ENCODE measurements at places on chromosomes 12 and 14. TPM values are rescaled to one million over a fixed set of nuclear protein-coding genes. Genes with fewer than 3 reads are reported as not detected.

DNA sequence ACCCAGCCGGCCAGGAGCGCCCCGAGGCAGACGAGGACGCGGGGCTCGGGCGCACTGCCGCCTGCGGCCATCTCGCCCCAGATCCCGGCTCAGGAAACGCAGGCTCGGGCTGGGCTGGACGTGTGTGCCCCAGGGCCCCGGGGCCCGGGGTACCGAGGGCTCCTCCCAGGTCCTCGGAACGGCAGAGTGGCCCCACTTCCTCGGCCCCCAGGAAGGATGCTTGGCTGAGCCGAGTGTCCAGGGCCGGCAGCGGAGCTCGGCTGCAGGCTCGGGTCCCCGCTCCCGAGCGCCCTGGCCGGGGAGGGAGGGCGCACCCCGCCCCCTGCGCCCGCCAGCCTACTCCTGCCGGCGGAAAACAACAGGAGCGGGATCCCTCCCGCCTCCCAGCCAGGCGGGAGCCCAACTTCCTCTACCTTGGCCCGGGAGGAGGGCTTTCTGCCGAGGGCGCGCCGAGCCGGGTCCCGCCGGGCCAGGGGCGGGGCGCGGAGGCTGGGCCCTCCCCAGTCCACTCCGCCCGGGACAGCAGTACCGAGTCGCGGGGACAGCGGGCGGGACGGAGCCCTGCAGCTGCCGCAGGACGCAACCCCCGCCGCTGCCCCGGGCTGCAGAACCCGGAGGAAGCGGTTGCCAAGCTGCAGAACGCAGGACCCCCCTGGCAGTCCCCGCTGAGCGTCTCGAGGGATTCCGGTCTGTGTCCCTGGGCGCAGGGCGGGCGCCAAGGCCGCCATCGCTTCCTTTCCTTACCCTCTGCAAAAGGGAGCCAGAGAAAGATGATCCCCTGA lies at the start of gene VSIG10:
VSIG10 (minus strand) TSS at position 411 of the 782 bp plus-strand sequence; CDS start at position 71, 340 bp downstream.
- peak; percentile 91 for DNase-seq

DNA sequence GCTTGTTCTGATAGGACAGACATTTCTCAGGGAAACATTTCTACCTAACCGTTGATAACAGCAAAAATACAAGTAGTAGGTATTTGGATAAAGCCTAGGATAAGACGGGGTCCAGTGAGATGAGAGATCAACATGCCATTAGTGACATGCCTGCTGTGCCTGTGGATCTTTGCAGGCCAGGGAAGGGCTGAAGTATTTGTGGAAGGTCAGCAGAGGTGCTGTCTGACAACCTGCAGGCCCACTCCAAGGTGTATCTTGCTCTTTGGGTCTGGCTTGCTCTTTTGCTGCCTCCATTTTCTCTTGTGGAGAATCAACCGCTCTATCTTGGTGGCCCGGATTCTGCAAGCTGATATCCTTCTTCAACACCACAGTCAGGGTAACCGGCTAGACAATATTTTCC lies 46.7 kb downstream of the MSRB3 start:
- no peak for DNase-seq

DNA sequence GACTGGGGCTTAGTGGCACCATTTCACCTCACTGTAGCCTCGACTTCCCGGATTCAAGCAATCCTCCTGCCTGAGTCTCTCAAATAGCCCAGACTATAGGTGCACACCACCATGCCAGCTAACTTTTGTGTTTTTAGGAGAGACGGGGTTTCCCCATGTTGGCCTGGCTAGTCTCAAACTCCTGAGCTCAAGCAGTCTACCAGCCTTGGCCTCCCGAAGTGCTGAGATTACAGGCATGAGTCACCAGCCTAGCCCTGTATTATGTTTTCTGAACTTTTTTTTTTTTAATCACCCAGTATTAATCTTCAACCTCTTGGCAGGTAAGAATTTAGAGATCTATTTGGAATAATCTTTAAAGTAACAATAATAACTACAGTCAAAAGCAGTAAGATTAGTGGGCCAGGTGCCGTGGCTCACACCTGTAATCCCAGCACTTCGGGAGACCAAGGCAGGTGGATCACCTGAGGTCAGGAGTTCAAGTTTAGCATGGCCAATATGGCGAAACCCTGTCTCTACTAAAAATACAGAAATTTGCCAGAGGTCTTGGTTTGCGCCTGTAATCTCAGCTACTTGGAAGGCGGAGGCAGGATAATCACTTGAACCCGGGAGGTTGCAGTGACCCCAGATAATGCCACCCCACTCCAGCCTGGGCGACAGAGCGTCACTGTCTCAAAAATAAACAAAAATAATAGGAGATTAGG lies 8.6 kb downstream of the NANOG start:
- no peak for DNase-seq

GRCh38 chr12:85329913-85330312 lies 49.9 kb downstream of the ALX1 start:
- DNase-seq, result no peak

DNA sequence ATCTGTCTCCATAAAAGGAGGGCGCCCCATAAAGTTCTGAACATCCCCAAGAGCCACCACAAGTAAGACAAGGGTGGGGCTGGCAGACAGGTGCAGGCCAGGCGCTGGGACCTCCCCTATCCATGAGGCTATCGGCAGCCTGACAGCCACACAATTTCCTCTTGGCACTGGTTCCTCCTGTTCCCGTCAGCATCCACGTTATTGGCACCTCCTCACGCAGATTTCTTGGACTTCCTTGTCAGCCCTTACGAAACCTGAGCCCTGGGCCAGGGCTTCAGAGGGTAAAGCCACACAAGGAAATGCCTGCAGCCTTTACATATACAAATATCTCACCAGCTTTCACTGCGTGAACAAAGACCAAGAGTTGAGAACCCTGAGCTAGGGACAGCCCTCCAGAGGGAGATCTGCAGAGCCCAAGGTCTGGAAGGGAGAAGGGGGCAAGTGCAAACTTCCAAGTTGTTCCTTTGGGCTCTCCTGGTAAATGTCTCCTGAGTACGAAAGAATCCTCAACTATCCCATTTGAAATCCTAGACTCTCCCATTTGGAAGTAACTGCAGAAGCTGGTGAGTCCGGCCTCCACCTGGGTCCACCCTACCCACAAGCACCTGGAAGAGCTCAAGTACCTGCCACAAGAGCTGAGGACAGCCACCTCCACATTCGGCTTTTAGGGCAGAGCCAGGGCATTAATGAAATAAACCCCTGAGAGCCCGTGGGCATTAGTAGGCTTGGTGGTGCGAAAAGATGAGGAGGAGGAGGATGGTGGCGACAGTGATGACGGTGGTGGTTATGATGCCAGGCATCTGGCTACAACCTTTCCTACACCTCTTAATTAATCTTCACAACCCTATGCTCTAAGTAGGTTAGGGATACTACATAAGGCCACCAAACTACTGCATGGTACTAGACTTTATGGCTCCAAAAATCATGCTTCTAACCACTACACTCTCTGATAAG lies 5.5 kb upstream of the TC2N start:
- peak; percentile 87 for DNase-seq

- no peak for DNase-seq
Observed at GRCh38 chr12:116694653-116695463, 43.0 kb downstream of the SPRING1 start.

DNA sequence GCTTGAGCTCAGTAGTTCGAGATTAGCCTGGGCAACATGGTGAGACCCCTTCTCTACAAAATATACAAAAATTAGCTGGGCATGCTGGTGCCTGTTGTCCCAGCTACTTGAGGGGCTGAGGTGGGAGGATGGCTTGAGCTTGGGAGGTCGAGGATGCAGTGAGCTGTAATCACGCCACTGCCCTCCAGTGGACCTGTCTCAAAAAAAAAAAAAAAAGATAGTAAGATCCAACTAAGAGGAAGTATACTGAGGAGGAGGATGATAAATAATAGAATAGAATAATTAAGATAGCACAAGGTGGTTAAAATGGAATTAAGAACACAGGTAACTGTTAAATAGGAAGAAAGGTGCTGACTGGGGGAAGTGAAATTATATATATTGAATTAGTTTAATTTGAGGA lies 37.0 kb upstream of the BAZ1A start:
- DNase-seq, result no peak

DNA sequence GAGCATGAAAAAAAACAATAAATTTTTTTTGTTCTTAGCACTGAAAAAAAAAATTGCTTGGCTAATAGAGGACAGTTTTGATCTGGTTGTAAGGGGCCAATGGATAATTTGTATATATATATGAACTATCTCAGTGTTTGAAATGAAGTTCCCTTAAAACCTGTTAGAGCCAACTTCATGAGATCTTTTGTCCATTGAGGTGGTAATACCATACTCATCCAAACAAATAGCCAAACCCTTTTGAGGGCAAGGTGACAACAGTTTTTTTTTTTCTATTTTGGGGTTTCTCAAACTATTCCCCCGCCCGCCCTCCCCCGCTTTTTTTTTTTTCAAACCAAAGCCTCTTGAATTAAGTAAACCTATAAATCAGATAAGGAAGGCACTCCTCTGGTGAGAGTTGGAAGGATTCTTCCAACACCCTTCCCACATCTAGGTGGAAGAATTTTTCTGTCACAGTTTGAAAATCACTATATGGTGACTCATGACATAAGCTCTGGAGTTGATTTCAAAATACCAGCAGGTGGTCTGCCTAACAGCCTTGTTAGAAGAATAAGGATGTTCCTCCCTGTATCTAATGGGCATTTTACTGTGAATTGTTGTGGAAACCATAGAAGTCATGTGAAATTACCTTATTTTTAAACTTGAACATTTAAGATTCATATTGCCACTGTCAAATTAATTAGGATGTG lies 10.2 kb downstream of the ARHGAP5 start:
- DNase-seq, result no peak

- DNase-seq, result no peak
Observed at GRCh38 chr12:49263400-49263763, 1.5 kb upstream of the TUBA1C start.

GRCh38 chr12:48615681-48616080 lies 45.8 kb upstream of the LALBA start:
- DNase-seq, result no peak

DNA sequence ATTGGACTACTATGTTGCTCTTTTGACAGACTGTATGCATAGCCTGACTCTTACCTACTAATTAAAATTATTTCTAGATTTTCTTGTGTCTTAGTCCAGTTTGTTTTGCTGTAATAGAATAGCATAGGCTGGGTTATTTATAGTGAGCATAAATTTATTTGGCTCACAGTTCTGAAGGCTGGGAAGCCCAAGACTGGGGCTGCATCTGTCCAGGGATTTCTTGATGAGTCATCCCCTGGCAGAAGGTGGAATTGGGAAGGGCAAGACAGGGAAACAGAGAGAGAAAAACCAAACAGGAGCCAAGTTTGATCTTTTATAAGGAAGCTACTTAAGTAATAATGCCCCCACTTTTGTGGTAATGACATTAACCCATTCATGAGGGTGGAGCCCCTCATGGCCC lies 759.2 kb upstream of the LRFN5 start:
- no peak for DNase-seq

GRCh38 chr14:73776194-73776537 lies 62.0 kb upstream of the PNMA1 start:
- peak; percentile 59 for DNase-seq

DNA sequence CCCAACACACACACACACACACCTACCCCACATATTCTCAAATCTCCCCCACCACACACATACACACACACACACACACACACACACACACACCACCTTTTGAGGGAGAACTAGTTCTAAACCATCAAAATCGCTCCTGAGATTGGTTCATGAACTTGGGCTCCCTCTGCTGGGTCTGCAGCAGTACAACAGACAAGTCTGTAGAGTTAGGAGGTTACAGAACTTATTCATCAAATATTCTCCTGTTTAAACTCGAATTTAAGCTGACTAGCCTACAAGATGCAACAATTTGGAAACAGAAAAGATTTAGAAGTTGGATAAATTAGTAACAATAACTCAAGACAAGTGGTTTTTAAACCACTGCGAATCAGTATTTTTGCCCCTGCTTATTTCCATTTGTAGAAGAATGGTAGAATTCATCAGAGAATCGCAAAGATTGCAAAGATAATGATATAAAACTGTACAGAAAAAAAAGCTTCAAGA lies 136.4 kb upstream of the USP15 start:
- DNase-seq, result no peak

DNA sequence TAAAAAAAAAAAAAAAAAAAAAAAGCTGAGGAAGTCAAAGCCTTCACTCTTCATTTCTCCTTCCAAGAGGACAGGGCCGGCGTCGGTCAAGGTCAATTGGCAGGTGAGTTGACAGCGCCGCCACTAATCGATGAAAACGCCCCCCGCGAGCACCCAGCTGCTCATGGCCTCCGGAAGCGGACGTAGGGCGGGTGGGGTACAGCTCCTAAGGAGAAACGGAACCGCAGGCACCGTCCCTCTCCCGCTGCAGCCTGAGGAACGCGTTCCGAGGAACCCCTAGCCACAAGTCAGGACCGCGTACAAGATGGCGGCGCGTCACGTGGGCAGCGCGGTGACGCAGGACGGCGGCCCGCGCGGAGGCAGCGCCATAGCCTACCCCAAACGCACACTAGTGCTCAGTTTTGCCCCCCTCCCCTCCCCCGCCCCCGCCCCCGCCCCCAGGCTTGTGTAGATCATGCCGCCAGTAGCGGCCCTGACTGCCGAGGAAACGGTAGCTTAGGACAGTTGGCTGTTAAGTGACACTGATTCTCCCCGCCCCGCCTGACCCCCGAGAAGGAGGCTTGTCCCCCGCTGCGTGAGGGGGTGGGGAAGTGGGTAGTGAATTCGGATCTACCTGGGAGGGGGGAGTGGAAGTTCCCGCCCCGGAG lies at the start of gene ATF1:
ATF1 (plus strand) TSS at position 463 of the 647 bp plus-strand sequence. CDS start 16,045 bp downstream, outside the sequence.
- DNase-seq, result peak; percentile 96

- DNase-seq, result peak; percentile 74
Observed at GRCh38 chr14:24806061-24806678, 172.2 kb upstream of the GZMB start.

GRCh38 chr12:4824380-4824779 lies 85.3 kb upstream of the KCNA1 start:
- no peak for DNase-seq

DNA sequence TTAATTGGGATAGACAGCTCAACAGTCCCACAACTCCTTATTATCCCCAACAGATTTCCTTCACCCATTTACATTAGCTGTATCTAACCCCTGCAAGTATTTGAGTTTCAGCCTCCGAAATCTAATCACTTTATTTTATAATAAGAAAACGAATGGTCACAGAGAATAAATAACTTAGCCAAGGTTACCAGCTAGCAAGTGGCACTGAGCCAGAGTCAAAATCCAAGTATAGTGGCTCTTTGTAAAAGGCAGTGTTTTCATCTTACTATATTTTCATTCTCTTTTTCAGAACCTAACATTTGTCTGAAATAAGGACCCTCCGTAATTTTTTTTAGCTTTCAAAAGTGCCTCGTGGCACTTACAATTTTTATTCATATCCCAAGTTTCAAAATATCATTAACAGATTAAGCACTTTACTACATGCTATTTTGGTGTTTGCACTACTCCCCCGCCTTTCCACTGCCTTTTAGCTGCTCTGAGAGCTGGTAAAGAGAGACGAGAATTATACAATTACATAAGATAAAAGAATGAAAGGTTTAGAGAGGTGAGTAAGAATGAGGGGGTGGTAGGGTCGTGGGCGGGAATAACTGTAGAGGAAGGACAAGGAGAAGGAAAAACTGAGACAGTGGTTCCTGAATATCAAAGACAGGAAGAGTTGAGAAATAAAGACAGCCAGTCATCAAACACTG lies 3.7 kb upstream of the USP15 start:
- DNase-seq, result no peak

The ACSM4 gene
- total RNA-seq, result not detected

The FOXM1 gene
- total RNA-seq, result not detected

The LBHD2 gene
- not detected for total RNA-seq

The SSPN gene
- total RNA-seq, result 52.4 TPM

Data from sigmoid colon (tissue), 7 donors.